ENCODE measurements at places on chromosomes 5 and 9. TPM values are rescaled to one million over a fixed set of nuclear protein-coding genes. Genes with fewer than 3 reads are reported as not detected.

DNA sequence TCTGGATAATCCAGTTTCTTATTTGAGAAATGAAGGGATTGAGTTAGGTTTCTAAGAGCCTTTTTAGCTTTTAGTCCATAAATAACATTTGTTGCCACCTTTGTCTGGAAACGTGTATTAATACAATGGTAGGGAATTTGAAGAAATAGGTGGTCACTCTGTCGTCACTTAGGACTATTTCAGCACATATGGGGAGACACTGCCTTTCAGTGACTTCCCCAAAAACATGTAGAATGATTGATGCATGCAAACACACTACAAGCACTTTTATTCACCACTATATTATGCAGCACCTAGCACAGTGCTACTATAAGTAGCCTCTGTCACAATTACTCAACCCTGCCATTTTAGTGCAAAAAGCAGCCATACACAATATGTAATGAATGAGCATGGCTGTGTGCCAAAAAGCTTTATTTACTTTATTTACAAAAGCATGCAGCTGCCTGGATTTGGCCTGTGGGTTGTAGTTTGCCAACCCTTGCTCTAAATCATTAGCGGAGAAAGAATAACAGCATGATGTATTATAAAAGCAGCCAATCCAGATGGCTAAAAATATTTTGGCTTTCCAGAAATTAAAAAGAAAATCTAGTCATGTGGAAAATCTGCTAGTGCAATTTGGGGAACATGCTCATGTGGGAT lies 154.2 kb upstream of the HMHB1 start:
- no peak for DNase-seq

TEX10 gene
- total RNA-seq, result 18.5 TPM

QRFP gene
- not detected for total RNA-seq

C5orf58 gene
- not detected for total RNA-seq

SLC6A18 gene
- total RNA-seq, result not detected

SLC4A9 gene
- not detected for total RNA-seq

DNA sequence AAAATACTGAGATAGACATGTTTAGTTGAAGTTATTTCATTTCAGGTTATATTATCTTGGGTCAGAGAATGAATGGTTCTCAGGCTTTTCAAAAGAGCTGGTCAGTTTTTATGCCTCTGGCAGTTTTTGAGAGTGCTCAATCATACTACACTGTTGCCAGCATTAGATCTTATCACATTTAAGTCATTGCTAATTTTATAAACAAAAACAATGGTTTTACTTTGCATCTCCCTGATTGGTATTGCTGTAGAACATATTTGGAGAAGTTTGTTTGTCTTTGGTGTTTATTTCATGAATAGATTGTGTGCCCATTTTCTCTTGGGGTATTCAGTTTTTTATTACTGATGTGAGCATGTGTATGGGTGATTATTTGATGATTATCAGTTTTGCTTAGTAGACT lies 1.5 kb downstream of the CATSPER3 start:
- DNase-seq, result no peak

IL5 gene
- not detected for total RNA-seq
